IPS DF 19.7 (cell line): ENCODE measurements at places on chromosomes 7 and 10.

DNA sequence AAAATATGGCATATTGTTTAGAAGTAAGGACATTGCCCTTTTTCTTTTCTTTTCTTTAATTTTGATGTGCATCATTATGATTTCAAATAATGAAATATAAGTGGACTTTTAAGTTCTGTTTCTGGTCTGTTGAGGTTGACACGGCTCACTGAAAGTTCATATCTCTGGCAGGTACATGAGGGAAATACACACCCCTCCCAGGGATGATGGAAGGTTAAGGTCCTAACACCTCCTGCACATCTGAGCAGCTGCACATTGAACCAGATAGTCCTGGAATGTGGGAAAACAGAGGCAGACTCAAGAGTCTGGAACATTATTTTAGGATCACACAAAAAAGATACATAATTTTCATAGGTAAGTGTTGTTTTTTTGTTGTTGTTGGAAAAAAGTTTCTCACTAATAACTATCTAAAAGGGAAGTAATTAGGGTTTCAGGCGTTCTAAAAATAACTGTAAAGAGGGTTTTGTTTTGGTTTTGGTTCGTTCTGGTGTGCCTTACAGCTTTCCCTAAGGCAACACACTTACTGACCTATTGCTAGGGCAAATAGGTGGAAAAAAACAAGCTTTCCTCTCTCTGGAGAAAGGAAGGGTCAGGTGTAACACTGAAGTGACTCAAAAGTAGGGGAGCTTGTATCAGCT lies 201.2 kb upstream of the PRKCQ start:
- DNase-seq, result no peak

DNA sequence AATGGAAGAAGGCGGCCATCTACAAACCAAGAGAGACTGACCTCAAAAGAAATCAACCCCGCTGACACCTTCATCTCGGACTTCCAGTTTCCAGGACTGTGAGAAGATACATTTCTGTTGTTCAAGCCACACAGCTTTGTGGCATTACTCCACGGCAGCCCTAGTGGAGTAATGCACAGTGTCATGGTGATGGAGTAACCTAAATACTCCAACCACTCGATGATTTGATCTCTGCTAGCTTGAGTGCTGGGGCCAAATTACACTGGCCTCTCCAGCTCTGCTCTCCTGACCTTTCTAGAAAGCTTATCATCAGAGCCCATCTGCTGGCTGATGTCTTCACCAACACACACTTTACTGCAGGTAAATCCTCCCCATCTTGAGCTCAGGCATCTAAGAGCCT lies 52.2 kb downstream of the GALNT17 start:
- DNase-seq, result no peak

- no peak for DNase-seq
Measured at GRCh38 chr7:133299676-133300075, 46.8 kb downstream of the EXOC4 start.

- no peak for DNase-seq
Measured at GRCh38 chr10:130498042-130498441, 361.9 kb downstream of the GLRX3 start.

DNA sequence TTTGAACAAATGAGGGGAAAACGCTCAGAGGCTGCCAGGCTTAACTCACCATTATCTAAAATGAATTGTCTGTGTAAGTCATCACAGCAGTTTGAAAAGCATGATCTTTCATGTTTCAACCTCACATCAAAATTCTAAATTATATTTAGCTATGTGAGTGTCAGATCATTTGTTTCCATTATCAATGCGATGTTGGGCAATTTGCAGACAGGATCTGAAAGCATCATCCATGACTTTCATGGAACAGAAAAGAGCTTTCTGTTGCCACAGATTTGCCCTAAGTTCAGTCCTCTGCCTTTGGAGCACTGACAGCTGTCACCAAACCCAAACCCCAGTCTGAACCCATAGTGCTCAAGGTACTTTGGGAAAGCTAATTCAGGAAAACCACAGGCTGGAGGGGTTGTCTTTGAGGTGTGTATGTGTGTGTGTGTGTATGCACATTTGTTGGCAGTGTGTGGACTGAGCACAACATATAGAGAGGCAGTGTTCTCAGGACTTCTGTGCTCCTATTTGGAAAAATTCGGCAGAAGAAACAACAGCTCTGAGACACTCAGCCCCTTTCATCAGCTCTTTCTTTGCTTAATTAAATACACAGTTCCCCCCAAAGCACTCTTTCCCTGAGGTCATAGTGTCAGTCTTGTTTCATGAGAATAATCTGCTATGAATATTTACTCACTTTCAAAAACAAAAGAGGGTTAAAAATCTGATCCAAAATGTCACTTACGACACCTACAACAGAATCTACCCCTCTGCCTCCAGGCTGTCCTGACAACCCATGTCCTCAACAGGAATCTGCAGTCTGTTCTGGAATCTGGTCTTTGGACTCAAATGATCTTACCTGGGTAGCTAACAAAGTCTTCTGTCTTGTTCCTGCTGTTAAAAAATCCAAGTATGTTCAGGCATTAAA lies 188.5 kb upstream of the KLF14 start:
- DNase-seq, result no peak

DNA sequence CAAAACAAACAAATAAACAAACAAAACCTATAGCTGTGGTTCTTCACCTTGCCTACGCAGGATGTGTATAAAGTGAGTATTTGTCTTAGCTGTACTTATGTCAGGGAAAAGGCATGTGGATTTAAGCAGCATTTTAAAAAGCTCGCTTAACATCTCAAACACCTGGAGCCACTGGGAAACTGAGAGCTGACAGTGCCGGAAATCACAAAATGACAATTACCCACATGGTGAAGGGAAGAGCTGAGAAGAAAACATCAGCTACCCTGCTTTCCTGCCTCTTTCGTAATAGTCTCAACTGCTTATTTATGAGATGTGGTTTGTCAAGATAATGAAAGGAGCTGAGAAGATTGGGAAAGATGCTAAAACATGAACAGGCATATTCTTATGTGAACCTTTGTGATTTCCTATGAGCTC lies 31.1 kb upstream of the MSMB start:
- no peak for DNase-seq

- DNase-seq, result no peak
Measured at GRCh38 chr7:28722684-28723083, 235.4 kb downstream of the TRIL start.

DNA sequence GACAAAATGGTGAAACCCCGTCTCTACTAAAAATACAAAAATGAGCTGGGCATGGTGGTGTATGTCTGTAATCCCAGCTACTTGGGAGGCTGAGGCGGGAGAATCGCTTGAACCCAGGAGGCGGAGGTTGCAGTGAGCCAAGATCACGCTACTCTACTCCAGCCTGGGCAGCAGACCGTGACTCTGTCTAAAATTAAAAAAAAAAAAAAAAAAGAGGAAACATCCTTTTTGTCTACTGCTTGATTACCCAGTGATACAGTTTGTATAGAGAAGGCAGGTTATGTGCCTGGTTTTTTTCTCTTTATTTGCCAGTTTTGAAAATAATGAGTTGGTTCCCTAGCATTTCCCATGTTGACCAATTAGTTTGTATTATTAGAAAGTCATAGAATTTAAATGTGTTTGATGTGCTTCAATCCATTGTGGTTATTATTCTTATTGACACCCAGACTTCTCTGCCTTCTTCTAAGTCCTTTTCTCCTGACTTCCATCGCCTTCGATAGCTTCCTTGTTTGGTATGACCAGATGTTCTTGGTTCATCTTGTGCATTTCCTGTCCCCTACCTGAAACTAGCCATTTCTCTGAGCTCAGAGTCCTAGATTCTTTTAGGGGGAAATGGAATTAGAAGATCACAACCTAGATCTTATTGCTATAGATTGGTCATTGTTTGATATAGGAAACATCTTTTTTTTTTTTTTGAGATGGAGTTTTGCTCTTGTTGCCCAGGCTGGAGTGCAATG lies 43.2 kb downstream of the VKORC1L1 start:
- DNase-seq, result no peak
